ENCODE measurements at places on chromosomes 5 and 9.

DNA sequence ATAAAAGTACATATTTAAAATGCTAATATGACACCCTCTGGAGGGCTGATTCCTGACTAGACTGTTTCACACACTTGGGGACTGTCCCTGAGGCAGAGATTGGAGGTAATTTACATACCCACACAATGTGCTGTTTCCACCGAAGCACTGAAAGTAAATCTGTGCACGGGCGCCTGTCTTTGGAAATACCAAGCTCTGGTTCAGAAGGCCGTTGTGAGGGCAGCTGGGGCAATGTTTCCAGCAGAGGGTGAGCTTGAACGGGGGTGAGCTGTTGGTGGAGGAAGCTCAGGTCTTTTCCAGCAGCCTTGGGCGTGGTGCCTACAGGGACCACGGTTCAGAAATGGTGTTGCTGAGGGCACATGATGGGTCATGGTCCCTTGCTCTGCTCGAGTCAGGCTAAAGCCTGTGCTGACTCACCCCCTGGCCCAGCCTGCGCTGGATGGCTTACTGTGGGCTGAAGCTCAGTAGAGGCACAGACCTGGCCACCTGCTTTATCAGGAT is 25.8 kb upstream of the HMCN2 start:
- DNase-seq, result peak; percentile 86

DNA sequence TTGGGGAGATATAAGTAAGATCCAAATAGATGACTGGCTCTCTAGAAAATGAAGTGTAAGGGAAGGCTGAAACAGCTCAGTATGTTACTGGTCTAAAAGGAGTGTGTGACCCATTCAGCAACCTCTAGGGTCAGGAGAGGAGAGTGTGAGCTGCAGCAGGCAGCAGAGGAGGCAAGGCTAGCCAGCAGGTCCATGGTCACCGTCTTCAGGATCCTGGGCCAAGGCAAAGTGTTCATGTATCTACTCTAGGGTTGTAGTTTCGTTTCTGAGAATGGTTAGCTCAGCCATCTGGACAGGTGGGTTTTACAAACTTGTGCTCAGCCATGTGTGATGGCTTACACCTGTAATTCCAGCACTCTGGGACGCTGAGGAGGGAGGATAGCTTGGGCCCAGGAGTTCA is 13.7 kb downstream of the MYO10 start:
- DNase-seq, result no peak

- DNase-seq, result no peak
Observed at GRCh38 chr5:139854029-139854605, 58.5 kb downstream of the PSD2 start.

GRCh38 chr5:28729067-28729466 is 1690.7 kb upstream of the CDH9 start:
- no peak for DNase-seq

DNA sequence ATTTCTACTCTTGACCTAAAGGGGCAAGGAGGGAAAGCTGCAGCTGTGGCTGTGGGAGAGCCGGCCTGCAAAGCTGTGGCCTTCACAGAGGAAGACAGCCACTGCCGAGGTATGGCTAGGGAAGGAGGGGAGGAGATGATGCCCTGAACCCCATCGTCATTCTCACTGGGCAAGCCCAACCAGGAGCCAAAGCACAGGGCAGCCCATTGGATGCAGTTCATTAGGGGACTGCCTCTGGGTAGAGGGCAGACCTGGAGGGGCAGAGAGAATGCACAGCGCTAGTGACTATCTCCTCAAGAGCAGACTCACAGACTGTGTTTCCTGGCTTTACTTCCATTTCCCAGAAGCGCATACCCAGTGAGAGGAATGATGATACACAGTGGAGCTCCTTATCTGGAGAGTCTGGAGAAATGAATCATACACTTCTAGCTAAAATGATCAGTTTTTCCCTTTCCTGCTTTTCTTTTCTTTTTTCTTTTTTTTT is 47.2 kb upstream of the TTC23L start:
- DNase-seq, result peak; percentile 72

GRCh38 chr5:66232706-66233445 is 88.8 kb downstream of the SREK1 start:
- no peak for DNase-seq

DNA sequence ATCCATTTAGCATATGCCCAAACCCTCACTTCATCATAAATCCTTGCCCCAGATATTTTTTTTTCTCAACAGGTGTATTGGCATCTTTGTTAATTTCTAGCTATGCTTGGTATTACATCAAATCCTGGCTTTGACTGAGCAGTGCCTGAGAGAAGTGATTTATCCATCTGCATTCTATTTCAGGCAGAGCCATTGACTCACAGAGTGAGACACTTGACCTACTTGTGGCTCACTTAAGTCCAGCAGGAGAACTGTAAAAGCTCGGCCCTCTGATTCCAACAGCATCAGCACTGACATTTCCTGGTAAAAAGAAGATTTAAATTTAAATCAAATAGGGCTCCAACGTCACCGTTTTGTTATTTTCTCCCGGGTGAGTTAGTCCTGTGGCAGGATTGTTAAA is 93.4 kb downstream of the PLK2 start:
- peak; percentile 34 for DNase-seq

- no peak for DNase-seq
Observed at GRCh38 chr5:38948501-38948900, 102.7 kb downstream of the OSMR start.

DNA sequence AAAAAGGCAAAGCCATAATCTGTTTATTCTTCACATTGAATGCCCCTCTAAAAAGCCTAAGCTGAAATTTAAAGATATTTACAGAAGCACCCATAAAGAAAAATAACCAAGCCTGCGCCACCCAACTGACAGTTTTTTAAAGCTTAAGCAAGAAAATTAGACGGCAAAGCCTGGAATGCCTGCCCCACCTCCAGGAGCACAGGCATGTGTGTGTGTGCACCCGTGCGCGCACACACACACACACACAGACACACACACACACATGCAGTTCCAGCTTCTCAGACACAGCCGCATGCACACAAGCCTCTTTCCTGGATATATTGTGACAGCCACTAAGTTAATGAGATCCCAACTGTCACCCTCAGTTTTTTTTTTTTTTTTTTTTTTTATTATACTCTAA is 88.2 kb downstream of the FRMD3 start:
- DNase-seq, result no peak

GRCh38 chr5:56986626-56986947 is 34.7 kb upstream of the MIER3 start:
- no peak for DNase-seq

- no peak for DNase-seq
Observed at GRCh38 chr9:33307067-33307466, 16.8 kb downstream of the NFX1 start.

DNA sequence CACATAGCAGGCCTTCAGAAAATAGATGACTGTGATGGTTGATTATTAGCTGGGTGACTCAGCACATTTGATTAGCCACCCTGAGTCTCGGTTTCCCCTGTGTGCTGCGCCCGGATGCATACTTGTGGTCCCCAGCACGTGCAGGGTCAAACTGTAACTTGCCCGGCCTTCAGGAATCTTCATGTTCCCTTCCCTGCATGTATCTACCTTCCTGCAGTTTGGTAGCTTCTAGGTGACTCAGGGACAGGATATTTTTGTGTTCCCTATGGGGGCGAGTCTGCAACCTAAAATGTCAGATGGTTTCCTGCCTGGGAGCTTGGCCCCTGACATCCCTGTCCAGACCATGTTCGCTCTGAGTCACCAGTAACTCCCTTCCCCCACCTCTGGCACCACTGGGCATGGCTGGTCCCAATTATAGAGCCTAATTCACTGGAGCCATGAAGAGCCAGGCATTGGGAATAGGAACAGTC is 13.2 kb downstream of the PTGS1 start:
- DNase-seq, result peak; percentile 90

DNA sequence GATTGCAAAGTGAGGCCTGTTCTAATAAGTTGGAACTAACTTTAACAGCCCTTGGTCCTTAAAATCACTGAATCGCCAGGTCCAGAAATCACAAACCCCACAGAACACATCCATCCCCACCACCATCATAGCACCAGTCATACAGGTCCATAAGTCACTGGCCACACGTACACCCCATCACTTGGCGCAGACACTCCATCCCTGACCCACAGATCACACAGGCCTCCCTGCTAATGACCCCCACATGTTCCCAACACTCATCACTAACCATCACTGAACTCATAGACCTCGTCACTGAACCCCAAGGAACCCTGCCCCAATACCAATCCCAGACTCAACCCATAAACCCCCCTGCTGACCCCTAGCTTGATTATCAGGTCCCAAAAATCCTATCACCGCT is 41.2 kb upstream of the ZNF300 start:
- no peak for DNase-seq

- DNase-seq, result no peak
Observed at GRCh38 chr9:24090566-24090965, 264.5 kb upstream of the ELAVL2 start.

DNA sequence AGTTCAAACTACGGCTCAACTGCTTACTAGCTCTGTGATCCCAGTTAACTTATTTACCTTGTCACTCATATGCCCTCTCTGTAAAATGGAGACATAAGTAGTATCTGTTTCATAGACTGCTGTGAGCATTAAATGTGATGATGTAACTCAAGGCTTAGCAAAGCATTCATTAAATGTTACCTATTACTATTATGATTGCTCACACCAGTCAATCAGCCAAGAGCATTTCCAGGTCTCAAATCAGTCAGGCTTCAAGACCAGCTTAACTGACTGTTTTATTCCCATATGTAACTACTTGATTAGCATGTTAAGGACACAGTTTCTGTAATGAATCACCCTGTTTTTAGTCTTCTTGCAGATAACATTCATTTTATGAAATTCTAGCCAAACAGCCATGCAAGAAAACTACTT is 413.3 kb downstream of the MLLT3 start:
- DNase-seq, result no peak

DNA sequence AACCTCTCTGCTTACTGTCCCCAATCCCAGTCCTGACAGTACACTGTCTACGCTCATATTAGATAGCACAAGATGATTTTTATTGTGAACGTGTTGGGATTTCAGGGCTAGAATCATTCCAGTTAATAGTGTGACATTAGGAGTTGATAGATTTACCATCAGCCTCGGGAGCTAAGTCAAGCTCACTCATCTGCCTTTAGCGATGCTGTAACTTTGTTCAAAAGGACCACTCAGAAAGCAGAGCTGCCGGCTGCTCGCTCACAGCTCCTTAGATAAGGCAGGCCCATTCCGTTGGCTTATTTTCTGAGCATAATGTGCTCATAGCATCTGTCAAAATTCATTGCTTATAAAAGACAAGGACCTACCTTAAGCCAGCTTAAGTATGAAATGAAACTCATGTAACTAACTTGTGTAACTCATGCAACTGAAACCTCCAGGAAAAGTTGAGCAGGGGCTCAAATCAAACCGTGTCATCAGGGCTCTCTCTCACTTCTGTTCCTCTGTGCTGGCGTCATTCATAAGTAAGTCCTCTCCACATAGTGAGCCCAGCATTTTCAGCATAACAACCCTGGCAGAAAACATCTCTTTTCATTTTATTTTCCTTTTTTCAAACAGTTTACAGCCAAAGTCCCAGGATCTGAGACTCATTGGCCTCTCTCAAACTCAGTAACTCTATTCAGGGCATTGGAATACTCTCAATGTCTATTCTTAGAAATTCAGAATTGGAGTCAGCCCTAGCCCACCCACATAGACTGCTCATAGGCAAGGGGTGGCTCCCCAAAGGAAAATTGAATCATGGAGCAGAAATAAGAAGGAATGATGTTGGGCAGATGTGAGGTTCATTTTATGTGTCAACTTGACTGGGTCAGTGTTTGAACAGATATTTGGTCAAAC is 208.8 kb downstream of the MAN2A1 start:
- no peak for DNase-seq

DNA sequence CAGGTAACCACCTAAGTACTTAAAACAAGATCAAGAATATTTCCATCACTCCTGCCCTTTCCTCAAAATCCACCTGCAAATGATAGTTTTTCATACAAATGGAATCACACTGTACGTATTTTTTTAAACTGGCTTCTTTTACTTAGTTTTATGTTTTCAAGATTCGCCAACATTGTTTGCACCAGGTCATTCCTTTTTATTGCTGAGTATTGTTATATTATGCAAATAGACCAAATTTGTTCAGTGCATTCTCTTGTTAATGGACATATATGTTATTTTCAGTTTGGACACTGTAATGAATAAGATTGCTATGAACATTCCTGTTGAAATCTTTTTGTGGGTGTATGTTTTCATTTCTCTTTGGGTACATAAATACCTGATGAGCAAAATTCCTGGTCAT is 8.3 kb upstream of the ANKRD31 start:
- DNase-seq, result no peak

GRCh38 chr5:26329562-26330189 is 708.7 kb downstream of the CDH9 start:
- no peak for DNase-seq

- DNase-seq, result peak; percentile 42
Observed at GRCh38 chr5:142876817-142877216, 106.6 kb downstream of the ARHGAP26 start.

- DNase-seq, result no peak
Observed at GRCh38 chr5:126716861-126717260, 60.1 kb upstream of the LMNB1 start.

DNA sequence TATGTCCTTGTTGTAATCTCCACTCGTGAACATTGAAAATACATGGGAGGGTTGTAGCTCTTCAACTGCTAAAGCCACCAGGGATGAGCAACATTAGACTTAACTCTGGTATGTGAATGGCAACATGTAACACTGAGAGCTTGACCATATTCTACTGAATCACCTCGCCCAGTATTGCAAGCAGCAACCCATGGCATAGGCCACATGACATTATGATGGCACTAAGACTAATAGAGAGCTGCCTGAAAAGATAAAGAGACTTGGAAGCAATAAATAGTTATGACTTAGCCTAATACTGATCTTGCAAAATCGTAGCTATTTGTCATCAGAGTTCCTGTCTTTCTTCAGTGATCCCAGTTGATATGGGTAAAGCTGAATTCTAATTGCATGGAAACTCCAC is 108.4 kb upstream of the NREP start:
- no peak for DNase-seq

DNA sequence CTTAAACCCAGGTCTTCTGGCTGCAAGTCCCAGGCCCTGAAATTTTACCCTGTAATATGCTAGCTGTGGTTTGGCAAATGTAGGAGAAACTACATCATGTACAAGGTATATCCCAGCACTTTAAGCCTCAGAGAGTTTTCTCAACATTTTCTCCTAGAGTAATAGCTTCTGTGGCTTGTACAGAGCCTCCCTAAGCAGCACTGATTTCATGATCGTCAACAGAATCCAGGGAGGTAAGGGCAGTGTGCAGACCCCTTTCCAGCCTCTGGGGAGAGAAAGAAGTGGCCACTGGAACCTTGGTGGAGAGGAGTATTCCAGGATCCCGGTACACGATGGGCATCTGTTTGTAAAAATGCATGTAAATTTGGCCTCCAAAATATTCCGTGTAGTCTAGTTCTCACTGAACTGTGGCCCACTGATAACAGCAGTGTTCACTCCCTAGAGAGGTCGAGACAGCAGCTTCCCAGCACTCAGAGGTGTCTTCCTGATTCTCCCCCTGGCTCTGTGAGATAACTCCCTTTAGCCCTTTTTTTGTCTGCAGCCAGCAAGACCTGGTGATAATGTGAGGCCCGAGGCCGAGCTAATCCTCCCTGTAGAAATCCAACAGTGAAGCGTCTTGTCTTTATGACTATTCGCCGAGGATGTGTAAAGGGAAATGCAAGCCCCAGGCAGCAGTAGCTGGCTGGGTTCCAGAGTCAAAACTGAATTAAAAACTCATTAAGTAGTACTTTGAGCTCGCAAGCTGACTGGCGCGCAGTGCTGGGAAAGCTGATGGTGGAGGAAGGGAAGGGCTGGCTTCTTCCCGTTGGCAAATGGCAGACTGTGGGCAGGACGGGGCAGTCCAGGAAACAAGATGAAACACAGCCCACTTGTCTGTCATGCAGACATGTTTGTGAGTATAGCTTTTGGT is 59.0 kb downstream of the MAP1B start:
- DNase-seq, result no peak

All from osteoblast (primary cell).